ENCODE measurements at places on chromosomes 3 and 15.
A peak's percentile ranks its signal among the peaks of the same experiment; 100 is the strongest.

DNA sequence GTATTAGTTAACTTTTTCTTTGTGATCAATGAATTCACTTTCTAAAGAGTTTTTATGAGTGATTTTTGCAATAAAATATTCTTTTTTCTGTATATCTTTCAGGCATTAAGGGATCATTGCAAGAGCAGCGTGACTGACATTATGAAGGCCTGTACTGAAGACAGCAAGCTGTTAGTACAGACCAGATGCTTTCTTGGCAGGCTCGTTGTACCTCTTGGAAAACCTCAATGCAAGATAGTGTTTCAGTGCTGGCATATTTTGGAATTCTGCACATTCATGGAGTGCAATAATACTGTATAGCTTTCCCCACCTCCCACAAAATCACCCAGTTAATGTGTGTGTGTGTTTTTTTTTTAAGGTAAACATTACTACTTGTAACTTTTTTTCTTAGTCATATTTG is 24.4 kb downstream of the SELENOT start:
- DNase-seq, result no peak

DNA sequence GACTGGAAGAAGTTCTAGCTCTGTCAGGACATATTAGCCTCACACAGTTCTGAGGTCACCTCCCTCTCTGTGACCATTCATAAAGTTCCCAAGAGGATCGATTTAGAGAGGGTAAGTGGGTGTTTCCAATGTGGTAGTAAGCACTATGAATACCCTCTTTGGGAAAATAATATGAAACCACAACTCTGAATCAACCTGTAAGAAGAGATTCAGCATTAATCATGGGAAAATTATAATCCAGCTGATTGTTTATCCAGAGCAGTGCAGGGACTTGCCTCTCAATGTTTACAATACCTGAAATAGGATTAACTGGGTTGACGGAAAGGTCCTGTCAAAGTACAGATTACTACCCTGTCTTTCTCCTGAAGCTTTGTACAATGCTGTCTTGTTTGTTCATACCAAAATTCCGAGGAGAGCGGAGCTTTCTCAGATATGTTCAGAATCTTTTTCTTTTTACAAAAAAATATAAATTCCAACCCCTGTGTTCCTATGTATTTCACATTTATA is 302.9 kb upstream of the DPPA4 start:
- no peak for DNase-seq

GRCh38 chr15:67998599-67999133 is 55.4 kb upstream of the PIAS1 start:
- DNase-seq, result no peak

DNA sequence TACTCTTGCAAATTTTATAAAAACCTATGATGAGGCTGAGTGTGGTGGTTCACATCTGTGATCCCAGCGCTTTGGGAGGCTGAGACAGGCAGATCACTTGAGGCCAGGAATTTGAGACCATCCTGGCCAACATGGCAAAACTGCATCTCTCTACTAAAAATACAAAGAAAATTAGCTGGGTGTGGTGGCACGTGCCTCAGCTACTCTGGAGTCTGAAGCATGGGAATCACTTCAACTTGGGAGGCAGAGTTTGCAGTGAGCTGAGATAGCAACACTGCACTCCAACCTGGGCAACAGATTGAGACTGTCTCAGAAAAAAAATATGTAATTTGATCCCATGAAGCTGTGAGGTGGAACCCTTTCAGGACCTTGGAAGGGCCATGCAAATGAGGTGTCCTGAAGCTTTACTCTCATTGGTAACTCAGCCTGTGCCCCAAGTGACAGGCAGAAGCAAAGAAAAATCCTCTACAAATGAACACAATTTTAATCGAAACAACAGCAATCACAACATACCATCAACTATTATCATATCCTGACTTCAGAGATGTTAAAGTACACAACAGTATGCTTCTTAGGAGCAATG is 84.6 kb upstream of the CDV3 start:
- DNase-seq, result peak; percentile 49

DNA sequence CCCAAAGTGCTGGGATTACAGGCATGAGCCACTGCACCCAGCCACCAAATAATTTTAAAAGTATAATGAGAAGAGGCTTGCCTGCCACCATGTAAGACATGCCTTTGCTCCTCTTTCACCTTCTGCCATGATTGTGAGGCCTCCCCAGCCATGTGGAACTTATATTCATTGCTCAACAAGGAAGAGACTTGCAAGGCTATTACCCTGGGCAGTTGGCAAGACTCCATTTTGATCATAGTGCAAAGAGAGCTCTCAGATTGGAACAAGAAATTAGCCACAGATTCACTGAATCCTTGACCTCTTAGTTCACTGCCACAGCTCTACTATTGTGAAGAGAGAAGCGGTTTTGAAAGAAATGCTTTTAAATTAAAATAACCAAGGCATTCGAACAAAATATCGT is 6.1 kb downstream of the SCAP start:
- DNase-seq, result no peak

DNA sequence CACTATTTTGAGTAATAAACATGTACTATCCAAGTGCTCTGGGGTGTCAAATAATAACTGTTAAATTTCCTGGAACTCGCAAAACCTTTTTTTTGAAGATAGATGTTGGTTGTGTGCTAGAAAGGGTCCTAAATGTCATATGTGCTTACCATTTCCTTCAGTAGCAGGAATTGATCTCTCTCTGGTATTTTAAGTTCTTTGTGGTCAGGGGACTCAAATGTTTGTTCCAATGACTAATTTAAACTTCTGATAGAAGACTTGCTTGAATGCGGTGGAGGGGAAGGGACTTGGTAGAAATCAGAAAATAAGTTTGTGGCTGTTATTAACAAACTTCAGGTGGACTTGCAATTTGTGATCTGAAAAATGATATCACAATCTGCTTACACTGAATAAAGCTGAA is 26.8 kb downstream of the ARIH2 start:
- no peak for DNase-seq

- no peak for DNase-seq
Measured at GRCh38 chr3:141663993-141664392, 74.1 kb upstream of the RNF7 start.

DNA sequence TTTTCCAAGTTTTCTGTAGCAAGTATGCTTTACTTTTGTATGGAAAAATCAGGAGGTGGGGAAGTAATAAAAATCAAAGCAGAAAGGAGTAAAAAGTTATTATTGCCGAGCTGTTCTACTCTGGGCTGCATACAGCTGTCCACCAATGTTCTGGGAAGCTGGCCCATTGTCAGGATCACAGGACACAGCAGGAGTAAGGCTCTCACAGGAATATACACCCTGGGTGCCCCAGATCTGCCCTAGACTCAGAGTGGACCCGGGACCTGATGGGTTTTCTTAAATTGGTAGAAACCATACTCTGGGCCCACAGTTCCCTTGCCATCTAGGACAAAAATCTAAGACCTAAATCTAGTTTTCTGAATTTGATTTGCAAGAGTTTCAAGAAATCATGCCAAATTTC is 60.4 kb downstream of the TNIK start:
- no peak for DNase-seq

DNA sequence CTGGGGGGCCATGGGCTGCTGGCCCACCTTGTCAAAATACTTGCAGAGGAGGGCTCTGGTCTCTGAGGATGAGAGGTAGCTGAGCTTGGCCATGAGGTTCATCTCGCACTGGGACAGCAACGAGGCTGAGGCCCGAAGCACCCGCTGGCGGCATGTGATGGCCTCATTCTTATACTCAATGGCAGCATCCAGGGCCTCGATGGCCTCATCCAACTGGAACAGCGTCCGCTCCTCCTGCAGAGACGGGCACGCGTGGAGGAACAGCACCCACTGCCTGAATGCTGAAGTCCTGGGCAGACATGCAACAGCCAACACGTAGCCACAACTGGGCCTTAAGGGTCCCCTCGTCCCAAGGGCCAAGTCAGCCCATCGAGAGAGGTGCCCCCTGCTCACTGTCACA is 25.0 kb downstream of the KIF7 start:
- no peak for DNase-seq

DNA sequence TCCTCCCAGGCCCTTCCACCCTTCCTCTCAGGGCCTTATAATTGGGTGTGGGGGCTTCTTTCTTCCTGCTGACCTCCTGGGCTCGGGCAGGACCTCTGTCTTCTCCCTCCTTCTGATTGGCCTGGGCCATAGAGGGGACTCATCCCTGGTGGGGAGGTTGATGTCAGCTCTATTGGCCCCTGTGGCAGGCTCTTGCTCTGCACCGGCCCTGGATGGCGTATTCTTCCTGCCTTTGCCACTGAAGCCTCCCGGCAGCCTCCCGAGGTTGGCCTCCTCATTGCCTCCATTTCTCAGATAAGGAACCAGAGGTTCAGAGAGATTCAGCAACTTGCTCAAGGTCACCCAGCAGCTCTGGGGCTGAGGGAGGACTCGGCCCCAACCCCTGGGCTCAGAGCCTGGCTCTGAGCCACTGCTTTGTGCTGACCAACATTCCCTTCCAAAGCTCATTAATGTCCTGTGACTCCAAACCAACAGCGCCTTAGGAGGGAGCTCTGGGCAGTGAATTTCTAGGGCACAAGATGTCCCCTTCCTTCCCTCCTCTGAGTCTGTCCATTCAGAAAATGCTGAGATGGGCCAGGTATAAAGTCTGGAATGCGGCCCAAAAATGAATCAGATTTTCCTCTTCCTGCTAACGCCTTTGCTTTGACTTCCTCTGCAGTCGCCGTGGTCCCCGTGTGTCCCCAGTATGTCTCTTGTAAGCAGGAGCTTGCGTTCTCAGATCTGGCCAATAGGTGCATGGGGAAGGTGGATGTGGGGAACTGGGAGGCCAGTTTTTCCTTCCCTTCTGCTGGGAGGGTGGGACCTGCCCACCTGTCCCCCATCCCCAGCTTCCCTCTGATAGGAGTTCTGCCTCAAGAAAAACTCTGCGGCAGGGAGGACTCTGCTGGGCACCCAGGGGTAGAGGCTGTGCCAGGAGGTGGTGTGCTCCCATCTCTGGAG is 74.2 kb downstream of the HMCES start:
- DNase-seq, result peak; percentile 78

DNA sequence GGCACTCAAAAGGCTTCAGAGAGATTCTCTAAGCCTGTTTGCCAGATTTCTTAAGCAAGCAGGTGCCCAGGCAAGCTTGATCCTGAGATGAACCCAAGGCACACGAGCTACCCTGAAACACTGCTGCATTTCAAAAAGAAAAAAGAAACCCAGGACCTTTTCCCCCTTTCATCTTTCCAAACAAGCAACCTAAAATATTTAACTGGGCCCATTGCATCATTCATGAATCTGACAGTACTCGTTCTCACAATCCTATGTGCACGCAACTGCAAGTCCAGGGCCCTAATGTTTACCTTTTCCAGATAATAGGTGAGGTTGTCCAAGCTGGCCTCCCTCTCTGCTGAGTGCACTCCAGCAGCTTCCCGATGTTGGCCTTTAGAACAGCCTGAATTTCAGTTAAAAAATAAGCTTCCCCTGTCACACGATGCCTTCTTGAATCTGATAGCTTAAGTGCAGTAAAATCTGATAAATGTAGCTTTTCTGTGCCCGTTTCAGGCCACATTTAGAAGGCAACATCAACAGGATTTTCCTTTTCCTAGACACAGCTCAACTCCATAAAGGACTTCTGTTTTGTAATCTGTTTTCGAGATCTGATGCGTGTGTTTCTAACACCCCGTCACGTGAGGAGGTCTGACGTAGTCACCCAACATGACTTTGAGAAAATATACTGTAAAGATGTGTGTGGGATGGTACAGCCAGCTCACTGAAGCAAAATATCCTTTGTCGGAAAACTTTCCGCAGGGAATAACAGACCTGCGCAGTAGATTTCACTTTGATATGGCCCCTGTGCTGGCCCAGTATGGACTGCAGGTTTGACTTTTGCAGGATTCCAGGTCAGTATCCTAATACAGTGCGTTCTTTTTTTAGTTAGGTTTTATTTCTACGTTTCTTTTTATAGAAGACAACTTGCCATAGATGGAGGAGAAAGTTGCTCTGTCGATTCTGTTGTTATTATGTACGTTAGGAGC is 55.1 kb upstream of the RASA2 start:
- no peak for DNase-seq

DNA sequence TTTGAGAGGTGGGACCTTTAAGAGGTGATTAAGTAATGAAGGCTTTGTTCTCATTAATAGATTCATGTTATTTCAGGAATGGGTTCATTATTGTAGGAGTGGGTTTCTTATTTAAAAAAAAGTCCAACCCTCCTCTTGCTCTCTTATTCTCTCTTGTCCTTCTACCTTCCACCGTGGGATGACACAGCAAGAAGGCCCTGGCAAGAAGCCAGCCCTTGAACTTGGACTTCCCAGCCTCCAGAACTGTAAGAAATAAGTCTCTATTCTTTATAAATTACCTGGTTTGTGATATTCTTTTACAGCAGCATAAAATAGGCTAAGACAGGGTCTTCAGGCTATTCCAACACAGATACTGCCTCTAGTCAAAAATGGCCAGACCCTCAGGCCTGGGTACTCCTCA is 62.2 kb downstream of the MYLK start:
- DNase-seq, result no peak

DNA sequence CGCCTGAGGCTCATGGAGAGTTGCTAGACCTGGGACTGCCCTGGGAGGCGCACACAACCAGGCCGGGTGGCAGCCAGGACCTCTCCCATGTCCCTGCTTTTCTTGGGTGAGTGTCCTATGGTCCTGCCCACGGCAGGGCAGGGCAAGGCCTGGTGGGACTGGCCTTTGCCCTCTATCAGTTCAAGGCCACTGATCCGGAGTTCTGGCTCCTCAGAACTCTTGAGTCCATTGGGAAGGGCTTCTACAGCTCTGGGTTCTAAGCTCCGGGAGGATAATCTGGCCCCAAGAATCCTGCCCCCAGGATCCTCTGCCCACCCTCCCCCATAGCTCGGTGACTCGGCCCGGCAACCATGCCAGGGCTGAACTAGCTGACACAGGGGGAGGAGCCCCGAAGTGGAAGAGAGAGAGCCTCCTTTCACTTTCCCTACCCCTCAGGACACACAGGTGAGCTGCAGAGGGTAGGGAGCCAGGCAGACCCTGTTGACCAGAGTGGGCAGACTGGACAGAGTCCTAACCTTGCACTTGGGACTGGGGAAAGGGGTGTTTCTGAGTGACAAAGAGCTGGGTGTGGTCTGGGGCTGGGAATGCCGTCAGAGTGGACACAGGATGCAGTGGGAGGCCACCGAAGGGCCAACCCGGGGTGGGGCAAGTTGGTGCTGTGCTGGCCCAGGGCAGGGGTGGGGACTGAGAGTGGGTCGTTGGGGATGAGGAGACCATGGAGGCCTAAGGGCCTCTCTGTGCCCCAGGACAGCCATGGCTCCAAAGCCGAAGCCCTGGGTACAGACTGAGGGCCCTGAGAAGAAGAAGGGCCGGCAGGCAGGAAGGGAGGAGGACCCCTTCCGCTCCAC is 664 bp downstream of the PARP3 start:
- peak; percentile 84 for DNase-seq

- no peak for DNase-seq
Measured at GRCh38 chr15:71677766-71678165, 132.6 kb upstream of the NR2E3 start.

DNA sequence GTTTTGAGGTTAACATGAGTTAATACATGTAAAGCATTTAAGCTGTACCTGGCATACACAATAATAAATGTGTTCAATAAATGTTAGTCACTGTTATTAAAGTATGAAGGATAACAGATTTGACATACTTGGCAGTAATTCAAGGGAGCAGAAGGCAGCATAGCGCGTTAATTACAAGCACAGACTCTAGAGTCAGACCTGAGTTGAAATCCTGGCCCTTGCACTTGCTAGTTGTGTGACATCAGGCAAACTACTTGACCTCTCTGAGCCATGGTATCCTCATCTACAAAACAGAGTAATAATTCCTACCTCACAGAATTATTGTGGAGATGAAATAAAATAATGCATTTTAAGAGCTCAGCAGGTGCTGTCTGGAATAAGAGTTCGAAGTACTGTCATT is 5.4 kb downstream of the IFT122 start:
- DNase-seq, result no peak

- no peak for DNase-seq
Measured at GRCh38 chr3:179181021-179181472, 32.9 kb downstream of the PIK3CA start.

Measured in A172 (cell line).